IPS-NIHi11 (cell line): ENCODE measurements at places on chromosomes 11 and 22.

GRCh38 chr11:44575288-44575672 is 9.8 kb downstream of the CD82 start:
- DNase-seq, result no peak

GRCh38 chr11:87331273-87331672 is 293.5 kb downstream of the TMEM135 start:
- no peak for DNase-seq

- DNase-seq, result no peak
Observed at GRCh38 chr11:121540627-121541026, 87.9 kb upstream of the SORL1-AS1 start.

- DNase-seq, result no peak
Observed at GRCh38 chr11:8062781-8063257, 18.2 kb upstream of the TUB start.

GRCh38 chr11:122665861-122666260 is 10.3 kb downstream of the UBASH3B start:
- no peak for DNase-seq
